T-helper 9 cell (primary cell): ENCODE measurements at places on chromosomes 5 and 9.
A peak's percentile ranks its signal among the peaks of the same experiment; 100 is the strongest.

- no peak for DNase-seq
Observed at GRCh38 chr5:181108578-181109165, 22.3 kb downstream of the OR2V1 start.

- no peak for DNase-seq
Observed at GRCh38 chr5:24232929-24233498, 411.8 kb downstream of the CDH10 start.

GRCh38 chr5:109484597-109484996 lies 74.8 kb upstream of the PJA2 start:
- no peak for DNase-seq

DNA sequence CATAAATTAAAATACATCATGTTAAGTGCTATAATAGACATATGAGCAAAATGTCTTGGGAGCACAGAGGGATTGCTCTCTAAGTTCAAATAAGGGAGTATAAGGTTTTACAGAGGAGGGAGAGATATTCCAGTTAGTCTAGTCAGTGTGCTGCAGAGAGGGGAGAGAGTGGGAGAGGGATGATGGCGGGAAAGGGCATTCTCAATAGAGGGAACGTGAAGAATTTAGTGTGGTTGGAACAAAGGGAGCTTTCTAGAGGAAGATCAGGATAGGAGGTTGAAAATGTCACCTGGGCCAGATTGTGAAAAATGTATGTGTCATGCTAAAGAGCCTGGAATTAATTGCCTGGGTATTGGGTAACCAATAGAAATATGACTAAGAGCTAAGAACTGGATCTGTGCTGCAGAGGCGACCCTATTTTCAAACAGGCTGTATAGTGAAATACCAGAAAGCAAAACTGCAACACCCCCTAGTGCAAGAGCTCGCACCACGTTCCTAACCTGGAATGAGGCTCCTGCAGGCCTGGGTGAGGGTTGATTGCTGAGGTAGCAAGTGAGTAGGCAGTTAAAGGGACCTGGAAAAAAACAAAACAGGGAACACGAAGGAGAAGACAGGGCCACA lies 791.8 kb upstream of the C9orf72 start:
- DNase-seq, result no peak

- no peak for DNase-seq
Observed at GRCh38 chr5:178555005-178555404, 35.2 kb downstream of the COL23A1 start.

GRCh38 chr5:91291628-91292569 lies 91.2 kb downstream of the ARRDC3 start:
- DNase-seq, result no peak

- no peak for DNase-seq
Observed at GRCh38 chr5:82169892-82170291, 108.3 kb downstream of the RPS23 start.

GRCh38 chr5:14182761-14183160 lies 39.6 kb downstream of the TRIO start:
- DNase-seq, result no peak

GRCh38 chr9:2299156-2299842 lies 284.2 kb downstream of the SMARCA2 start:
- no peak for DNase-seq

DNA sequence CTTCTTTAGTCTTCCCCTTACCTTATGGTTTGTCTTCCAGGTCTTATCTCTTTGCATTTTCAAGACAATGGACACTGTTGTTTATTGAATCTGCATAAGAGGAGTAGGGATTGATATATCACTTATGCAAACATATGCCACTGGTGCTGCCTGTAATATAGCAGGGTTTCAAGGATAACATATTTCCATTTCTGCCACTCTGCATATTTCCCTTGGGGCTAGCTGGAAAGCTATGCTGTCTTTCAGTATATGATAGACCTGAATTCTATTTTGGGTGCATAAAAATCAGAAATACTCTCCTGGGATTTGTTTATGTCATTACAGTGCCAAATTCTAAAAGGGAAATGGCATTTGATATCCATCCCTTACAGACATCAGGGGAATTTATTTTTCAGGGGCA lies 400.2 kb downstream of the TLR4 start:
- no peak for DNase-seq

DNA sequence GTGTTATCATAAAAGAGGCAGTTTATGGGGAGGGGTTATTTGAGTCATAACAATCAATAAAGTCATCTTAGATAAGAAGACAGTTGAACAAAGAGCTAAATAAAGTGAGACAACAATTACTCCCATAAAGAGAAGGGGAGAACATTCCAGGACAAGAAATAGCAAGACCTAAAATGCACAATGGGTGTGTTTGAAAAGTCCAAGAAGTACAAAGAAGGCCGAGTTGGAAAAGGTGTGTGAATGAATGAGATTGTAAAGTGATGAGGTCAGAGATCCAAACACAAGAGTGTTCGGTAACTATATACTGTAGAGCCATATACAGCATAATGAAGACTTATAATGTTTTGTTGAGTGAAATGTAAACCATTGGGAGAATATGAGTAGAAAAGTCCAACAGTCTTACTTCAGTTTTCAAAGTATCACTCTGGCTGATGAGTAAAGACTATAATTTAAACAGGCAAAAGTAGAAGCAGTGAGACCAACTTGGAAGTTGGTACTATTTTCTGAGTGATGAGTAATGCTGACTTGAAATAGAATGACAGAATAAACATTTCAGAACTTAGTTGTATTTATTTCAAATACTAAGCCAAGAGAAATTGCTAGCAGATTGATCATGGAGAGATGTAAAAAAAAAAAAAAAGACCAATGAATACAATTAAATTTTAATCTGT lies 868.7 kb upstream of the CDH9 start:
- no peak for DNase-seq

- DNase-seq, result peak; percentile 21
Observed at GRCh38 chr5:72268753-72269410, 51.2 kb downstream of the MRPS27 start.

DNA sequence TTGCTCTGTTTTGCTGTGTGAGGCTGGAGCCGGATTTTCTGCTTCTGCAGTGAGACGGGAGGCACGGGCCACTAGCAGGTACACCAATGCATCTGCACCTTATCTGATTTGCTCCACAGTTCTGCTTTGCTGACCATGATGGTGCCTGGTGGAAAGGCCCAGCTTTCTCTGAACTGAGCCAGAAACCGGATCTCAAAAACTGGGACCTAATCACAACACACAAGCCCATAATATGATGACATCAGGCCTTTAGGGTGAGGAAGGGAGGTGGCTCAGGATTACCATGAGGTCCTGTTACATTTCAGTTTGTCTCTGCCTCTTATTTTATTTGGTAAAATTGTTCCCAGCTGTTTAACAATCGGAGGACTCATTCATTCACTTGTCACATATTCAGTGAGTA lies 49.8 kb downstream of the FGF1 start:
- DNase-seq, result no peak

GRCh38 chr9:88745276-88746001 lies 210.5 kb downstream of the NXNL2 start:
- no peak for DNase-seq

- no peak for DNase-seq
Observed at GRCh38 chr5:93274291-93274690, 306.7 kb downstream of the NR2F1-AS1 start.

- DNase-seq, result no peak
Observed at GRCh38 chr5:1251678-1252580, 26.7 kb downstream of the SLC6A18 start.

DNA sequence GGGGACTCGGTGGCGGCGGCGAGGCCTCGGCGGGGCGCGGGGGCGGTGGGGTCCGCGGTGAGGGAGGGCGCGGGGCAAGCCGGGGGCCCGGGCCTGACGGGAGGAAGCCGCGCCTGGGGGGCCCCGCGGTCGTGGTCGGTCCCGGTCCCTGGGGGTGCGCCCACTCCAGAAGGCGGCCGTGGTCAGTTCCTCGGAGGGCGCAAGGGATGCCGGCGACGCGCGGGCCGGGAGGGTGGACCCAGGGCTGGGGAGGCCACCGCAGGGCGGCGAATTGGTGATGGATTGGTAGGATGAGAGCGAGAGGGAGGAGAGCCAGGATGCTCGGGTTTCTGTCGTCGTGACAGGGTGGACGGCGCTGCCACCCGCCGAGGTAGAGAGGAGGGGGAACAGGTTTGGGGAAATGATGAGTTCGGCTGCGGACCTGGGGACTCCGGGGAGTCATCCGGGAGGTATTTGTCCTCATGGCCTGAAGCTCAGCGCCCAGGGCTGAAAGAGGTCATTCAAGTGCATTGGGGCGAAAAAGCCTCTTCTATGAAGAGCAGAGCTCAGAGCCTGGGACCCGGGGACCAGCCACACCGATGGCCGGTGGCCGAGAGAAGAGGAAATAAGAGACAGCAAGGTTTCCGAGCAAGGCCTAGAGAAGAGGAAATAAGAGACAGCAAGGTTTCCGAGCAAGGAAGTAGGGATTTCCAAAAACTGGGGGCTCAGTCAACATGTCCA lies 557 bp downstream of the GNG10 start:
- peak; percentile 13 for DNase-seq

DNA sequence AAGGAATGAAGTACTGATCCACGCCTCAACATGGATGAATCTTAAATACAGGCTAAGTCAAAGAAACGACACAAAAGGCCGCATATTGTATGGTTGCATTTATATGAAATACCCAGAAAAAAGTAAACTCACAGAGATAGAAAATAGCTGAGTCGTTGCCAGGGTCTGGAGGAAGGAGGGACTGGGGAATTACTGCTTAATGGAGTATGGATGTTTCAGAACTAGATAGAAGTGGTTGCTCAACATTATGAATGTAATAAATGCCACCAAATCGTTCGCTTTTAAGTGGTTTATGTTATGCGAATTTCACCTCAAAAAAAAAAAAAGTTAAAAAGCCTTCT lies 784 bp upstream of the MSANTD3 start:
- no peak for DNase-seq

DNA sequence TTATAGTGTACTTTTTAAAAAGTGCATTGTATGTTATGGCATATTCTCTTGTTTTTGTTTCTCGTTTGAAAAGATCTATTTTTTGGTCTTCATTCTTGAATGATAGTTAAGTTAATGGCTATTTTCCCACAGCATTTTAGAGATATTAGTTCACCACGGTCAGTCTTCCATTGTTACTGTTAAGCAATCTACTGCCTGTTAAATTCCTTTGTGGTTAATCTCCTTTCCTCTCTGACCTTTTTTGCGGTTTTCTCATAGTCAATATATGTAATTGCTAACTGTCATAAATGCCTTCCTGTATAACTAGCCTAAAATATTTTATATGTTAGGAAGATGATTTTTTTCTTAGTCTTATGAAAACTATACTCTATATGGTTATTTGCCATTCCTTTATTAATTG lies 250.8 kb upstream of the FBXL7 start:
- no peak for DNase-seq

- no peak for DNase-seq
Observed at GRCh38 chr9:31740705-31741104, 643.7 kb upstream of the ACO1 start.

- DNase-seq, result no peak
Observed at GRCh38 chr5:104821606-104822005, 1259.0 kb upstream of the NUDT12 start.

- DNase-seq, result no peak
Observed at GRCh38 chr9:135888766-135889394, 18.5 kb downstream of the CAMSAP1 start.

GRCh38 chr5:139678751-139679750 lies 30.9 kb downstream of the CXXC5 start:
- no peak for DNase-seq

DNA sequence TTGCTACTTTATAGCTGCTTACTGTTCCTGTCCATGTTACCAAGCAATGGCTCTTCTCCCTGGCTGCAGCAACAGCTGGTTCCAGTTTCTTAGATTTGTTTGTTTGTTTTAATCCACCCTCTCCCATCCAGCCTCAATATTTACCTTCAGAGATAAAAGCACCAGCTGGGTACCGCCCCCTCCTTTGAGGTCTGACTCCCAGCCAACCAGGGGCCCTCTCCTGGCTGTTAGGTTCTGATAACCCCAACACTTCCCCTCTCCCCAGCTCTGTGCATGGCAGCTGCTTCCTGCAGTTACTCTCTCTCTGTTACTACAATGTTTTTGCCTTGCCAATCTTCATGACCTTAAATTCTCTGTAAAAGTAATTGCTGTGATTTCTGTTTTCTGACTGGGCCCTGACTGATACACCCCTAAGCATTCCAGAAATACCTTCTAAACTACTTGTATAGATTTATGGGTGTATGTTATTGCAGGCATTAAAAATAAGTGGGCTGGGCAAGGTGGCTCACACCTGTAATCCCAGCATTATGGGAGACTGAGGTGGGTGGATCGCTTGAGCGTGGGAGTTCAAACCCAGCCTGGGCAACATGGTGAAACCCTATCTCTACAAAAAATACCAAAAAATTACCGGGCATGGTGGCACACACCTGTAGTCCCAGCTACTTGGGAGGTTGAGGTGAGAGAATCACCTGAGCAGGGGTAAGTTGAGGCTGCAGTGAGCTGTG lies 2.6 kb upstream of the GCNT1 start:
- peak; percentile 9 for DNase-seq

GRCh38 chr5:140345919-140346347 lies 470 bp downstream of the HBEGF start:
- no peak for DNase-seq

- DNase-seq, result no peak
Observed at GRCh38 chr9:14107977-14108376, 206.0 kb downstream of the NFIB start.

GRCh38 chr5:109329333-109330237 lies 80.2 kb downstream of the PJA2 start:
- DNase-seq, result no peak

DNA sequence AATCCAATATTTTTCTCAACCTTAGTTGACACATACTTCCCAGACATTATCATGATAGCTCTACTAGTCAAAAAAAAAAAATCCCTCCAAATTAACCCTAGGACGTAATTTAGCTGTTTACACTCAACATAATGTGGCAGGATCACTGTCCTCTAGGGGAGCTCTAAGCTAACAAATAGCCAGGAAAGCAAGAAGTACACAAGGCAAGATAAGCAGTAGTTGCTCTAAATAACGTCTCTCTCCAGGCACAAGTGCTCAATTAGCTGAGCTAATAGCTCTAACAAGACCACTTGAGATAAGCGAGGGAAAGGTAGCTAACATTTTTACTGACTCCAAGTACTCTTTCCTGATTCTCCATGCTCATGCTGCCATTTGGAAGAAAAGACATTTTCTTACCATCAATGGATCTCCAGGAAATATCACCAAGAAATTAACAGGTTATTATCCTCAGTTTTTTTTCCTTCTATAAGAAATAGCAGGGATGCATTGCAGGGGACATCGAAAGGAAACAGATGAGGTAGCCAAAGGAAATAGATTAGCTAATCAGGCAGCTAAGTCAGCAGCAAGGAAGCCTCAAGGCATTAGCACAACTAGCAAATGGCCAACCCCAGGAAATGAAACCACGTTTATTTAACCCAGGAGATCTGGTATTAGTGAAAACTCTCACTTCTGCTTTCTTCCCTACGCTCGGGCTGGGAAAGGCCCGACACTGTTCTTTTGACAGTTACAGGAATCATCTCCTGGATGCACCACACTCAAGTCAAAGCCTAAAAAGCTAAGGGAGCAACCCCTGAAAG lies 614.1 kb downstream of the PTPRD start:
- no peak for DNase-seq

GRCh38 chr5:149438711-149439132 lies 59.6 kb upstream of the IL17B start:
- no peak for DNase-seq

- DNase-seq, result no peak
Observed at GRCh38 chr5:58240322-58240721, 219.6 kb downstream of the PLK2 start.
